GM03348 (cell line): ENCODE measurements at places on chromosomes 2 and 18.
A peak's percentile ranks its signal among the peaks of the same experiment; 100 is the strongest.

DNA sequence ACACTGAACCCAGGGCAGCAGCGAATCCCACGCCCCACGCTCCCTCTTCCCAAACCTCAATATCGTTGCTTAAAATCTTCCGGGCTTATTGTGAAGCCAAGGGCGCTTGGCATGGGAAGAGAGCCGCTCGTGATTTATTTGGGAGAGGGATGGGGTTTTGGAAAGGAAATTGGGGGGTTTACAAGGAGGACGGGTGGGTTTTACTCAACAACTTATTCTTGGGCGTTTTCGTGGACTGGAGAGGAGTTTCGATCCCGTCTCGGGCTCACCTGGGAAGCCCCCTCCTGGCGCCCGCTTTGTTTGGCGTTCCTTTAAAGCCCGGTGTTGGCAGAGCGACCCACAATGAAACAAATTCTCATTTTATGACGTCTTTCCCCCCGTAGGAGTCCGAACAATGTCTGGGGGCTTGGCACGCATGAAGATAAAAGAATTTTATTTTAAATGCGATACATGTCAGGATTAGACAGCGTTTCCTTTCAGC lies 135.3 kb downstream of the INSIG2 start:
- peak; percentile 13 for DNase-seq

DNA sequence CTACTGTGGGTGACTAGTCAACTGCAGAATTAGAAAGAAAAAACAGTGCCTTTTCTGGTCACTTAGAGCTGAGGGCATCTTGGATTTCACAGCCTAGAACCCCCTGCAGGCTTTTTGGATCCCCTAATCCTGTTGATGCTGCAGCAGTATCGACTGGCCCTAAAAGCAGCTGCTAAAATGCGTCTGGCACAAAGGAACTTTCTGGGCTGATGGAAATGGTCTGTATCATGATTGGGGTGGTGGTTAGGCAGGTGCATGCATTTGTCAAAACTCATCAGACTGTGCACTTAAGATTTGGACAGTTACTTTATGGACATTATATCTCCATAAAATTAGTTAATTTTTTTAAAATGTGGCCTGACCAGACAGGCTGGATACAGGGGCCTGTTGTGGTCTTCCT lies 149.8 kb downstream of the KLHL29 start:
- DNase-seq, result no peak

GRCh38 chr2:234565201-234565600 lies 68.3 kb upstream of the ARL4C start:
- peak; percentile 46 for DNase-seq

GRCh38 chr18:68406761-68407160 lies 308.1 kb downstream of the TMX3 start:
- peak; percentile 57 for DNase-seq

DNA sequence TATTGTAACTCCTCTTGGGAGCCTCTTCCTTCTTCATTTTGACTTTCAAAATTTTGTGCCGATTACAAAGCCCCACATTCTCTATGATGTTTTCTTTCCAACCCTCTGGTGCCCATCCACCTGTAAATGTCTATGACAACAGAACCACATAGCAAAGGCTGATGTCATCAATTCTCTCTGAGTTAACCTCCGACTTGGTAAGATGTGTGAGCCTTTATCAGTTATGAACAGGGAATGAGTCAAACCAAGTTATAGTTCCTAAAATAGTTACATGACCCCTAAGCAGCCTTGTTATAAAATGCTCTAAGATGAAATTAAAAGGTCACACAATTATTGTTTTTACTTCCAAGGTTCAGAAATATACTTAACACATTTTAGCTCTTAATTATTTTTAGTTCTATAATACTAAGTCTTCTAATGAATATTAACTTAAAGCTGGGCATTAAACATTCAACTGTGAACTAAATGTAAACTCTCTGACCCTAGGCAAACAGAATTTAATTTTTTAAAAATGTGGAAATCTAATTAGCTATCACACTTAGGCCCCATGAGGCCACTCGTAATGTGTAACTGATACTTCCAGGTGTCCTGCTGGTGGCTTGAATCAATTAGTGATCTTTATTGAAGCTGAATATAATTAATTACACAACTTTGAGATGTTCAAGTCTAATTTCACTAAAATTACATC lies 102.3 kb upstream of the CYRIA start:
- no peak for DNase-seq

GRCh38 chr2:46114996-46115395 lies 182.2 kb upstream of the EPAS1 start:
- no peak for DNase-seq

DNA sequence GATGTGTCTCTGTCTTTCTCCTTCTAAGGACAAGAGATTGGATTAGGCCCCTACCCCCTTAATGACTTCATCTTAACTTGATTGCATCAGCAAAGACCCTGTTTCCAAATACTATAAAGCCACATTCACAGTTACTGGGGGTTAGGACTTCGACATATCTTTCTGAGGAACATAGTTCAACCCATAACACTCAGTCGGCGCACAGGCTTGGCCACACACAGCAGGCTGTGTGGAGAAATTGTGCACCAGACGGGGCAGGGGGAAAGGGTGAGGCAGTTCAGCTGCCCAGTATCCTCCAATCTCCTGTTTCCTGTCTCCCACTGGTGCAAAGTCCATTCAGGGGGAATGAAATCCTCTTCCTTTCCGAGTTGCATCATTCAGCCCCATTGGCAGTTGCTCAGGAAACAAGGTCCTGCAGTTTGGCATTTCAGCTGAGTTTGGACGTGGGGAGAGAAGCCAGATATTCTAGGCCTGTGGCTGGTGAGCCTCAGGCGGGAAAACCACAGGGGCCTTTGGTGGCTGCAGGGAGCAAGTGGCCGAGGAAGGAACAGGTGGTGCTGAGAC lies 9.4 kb upstream of the RAPGEF4 start:
- no peak for DNase-seq

GRCh38 chr2:106167067-106167466 lies 27.0 kb downstream of the UXS1 start:
- no peak for DNase-seq

DNA sequence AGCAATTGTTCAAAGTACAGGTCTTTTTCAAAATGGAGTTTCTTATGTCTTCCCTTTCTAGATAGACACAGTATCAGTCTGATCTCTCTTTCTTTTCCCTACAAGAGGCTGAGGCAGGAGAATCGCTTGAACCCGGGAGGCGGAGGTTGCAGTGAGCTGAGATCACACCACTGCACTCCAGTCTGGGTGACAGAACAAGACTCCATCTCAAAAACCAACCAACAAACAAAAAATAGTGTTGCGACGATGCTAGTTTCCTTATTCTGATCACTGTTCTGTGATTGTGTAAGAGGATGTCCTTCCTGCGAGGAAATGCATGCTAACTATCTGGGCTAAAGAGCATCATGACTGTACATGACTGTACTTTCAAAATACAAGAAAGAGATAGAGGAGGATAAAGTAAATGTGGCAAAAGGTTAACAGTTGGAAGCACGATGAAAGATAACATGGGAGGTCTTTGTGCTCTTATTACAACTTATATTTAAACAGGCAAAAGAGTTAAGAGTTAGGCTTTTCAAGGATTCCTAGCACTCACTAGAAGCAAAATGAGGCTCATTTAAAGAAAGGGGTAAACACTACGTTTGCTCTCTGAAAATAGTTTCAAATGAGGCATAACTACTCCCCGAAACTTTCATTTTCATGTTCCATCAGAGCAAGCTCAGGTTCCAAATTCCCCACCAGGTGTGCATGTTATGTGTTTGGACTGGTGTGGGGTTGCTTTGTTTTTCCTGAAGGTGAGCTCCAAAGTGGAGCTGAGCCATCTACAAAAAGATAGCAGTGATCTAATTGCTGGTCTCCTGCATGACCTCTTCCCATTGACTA lies 23.8 kb downstream of the SOWAHC start:
- DNase-seq, result no peak

GRCh38 chr2:108220942-108221541 lies 18.7 kb upstream of the SULT1C3 start:
- no peak for DNase-seq

DNA sequence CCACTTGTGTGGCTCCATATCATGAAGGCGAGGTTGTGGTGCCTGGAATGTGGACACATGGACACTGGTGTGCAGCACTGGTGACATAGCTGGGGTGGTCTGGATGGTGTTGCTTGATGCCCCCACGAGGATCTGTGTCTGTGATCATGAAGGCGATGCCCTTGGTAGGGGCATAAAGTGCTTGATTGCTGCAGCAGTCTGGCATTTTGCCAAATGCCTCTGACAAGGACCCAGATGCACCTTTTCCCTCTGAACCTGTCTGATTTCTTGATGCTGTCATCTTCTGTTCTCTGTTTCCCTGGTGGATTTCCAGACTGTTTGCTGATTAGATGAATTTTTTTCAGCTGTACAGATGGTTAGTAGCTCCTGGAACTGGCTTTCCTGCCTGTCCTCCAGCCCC lies 752.0 kb upstream of the HS6ST1 start:
- DNase-seq, result no peak

- DNase-seq, result no peak
These were observed 37.0 kb downstream of the LIMS1 start for GRCh38 chr2:108571286-108571685.
